Activated naive CD8-positive, alpha-beta T cell treated with anti-CD3 and anti-CD28 coated beads, Interleukin-2, amount 50 U/mL, for 24 hours (primary cell): ENCODE measurements at places on chromosomes 12 and 14.

DNA sequence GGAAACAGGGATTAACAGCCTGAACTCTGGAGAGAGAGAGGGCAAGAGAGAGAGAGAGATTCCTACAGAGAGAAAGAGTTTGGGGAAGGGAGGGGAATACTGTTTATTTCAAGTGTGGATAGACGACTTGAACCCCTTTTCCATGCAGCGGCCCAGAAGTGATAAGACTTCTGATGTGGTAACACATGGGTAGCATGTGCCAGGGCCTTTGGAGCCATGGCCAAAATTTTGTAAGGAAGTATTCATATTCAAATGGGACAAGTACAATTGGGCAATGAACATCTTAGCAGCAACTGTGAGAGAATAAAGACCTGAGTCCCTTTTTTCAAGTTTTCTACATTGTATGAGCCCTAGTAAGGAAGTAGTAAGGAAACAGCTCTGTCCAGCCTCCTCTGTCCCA lies 42.4 kb upstream of the CCDC196 start:
- no peak overlapping the region for H3K4me3 ChIP-seq
- no peaks in the 10 kb centered on the region for H3K4me1 ChIP-seq
- H3K27ac ChIP-seq: no peak overlapping the region
- no peaks in the 10 kb centered on the region for H3K36me3 ChIP-seq

- peak overlapping the region; percentile 97 for H3K27ac ChIP-seq
- H3K36me3 ChIP-seq: peaks cover 79% of the 10 kb centered on the region
- peaks cover 99% of the 10 kb centered on the region for H3K4me1 ChIP-seq
These were observed 49.5 kb downstream of the SLC38A1 start for GRCh38 chr12:46219132-46219876.

DNA sequence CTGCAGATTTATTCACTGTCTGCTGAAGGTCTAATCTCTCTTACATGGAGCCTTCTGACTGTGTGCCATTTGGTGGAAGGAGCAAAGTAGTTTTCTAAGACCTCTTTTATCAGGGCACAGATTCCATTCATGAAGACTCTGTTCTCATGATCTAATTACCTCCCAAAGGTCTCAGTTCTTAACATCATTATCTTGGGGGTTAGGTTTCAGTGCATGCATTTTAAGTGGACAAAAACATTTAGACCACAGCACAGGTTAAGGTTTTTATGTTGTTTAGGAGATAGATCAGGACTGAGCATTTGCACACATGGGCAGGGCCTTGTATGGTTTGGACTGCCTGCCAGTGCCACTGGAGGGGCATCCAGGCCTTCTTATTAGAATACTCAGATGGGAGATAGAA lies 746.1 kb downstream of the C12orf50 start:
- H3K27me3 ChIP-seq: no peaks in the 10 kb centered on the region
- no peak overlapping the region for H3K27ac ChIP-seq
- DNase-seq: no peak
- no peak overlapping the region for H3K4me3 ChIP-seq
- H3K4me1 ChIP-seq: no peaks in the 10 kb centered on the region

- peak overlapping the region; percentile 40 for H3K4me3 ChIP-seq
- H3K36me3 ChIP-seq: peaks cover 53% of the 10 kb centered on the region
- H3K27me3 ChIP-seq: no peaks in the 10 kb centered on the region
These were observed 187.0 kb upstream of the FOXN3 start for GRCh38 chr14:89603938-89604480.

DNA sequence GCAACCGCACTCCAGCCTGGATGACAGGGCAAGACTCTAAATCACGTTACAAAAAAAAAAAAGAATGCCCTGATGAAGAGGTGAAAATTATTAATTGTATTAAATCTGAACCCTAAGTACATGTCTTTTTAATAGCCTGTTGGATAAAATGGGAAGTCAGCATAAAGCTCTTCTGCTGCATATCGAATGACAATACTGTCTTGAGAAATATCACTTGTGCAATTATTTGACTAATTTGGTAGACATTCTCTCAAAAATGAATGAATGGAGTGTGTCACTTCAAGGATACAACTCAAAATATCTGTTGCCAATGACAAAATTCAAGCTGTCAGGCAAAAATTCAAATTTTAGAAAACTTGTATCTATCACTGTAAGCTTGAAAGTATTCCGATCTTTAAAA lies 38.9 kb downstream of the DNAI7 start:
- no peak overlapping the region for H3K27ac ChIP-seq
- DNase-seq: no peak
- H3K36me3 ChIP-seq: no peaks in the 10 kb centered on the region
- H3K4me1 ChIP-seq: peaks cover 8% of the 10 kb centered on the region

- no peaks in the 10 kb centered on the region for H3K27me3 ChIP-seq
- no peak overlapping the region for H3K4me3 ChIP-seq
- no peaks in the 10 kb centered on the region for H3K4me1 ChIP-seq
- no peaks in the 10 kb centered on the region for H3K36me3 ChIP-seq
These were observed 216.3 kb downstream of the SLC6A15 start for GRCh38 chr12:84696281-84696680.

GRCh38 chr12:55226523-55226922 lies 5.7 kb downstream of the OR10A7 start:
- no peak overlapping the region for H3K4me3 ChIP-seq
- DNase-seq: no peak
- no peaks in the 10 kb centered on the region for H3K36me3 ChIP-seq
- H3K4me1 ChIP-seq: no peaks in the 10 kb centered on the region

- no peaks in the 10 kb centered on the region for H3K36me3 ChIP-seq
- peaks cover 3% of the 10 kb centered on the region for H3K27me3 ChIP-seq
- H3K4me1 ChIP-seq: no peaks in the 10 kb centered on the region
- no peak for DNase-seq
- H3K27ac ChIP-seq: no peak overlapping the region
- no peak overlapping the region for H3K4me3 ChIP-seq
These were observed 330.5 kb downstream of the AACS start for GRCh38 chr12:125395583-125396215.

DNA sequence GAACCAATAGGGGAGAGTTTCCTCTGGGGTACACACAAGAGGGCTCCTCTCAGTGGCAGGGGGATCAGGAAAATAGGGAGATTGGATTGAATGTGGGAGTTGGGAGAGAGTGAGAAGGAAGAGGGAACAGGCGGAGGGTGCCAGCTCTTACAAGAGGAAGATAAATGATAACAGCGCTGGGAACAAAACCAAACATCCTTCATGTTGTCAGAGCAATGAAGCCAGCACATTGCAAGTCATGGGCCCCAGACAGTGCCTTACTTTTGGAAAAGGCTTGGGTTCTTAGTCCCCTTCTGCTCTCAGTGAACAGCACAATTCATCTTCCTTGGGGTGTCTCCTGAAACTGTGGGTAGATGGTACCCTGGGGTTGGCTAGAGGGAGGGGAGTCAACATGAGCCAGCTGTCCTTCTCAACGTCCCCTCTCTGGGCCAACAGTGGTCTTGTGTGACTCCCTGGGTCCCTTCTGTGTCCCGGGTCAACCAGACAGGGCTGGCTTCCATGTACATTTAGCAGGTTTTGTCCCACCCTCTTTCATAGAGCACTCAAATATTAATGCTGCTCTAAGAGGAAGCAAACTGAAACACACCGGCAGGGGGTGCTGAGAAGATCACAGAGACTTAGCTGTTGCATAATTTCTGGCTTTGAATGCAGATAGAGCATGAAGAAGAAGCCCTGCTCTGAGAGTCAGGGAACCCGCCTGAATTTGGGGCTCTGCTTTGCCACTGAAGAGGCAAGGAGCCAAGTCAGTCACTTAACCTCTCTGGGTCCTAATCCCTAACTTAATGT lies 138.5 kb downstream of the ESRRB start:
- no peaks in the 10 kb centered on the region for H3K4me1 ChIP-seq
- H3K4me3 ChIP-seq: no peak overlapping the region
- H3K36me3 ChIP-seq: no peaks in the 10 kb centered on the region
- peaks cover 20% of the 10 kb centered on the region for H3K27me3 ChIP-seq

GRCh38 chr12:21183721-21184275 lies 52.8 kb downstream of the SLCO1B1 start:
- H3K4me1 ChIP-seq: no peaks in the 10 kb centered on the region
- no peak overlapping the region for H3K4me3 ChIP-seq
- H3K27ac ChIP-seq: no peak overlapping the region
- no peak for DNase-seq

- no peak for DNase-seq
- H3K4me1 ChIP-seq: no peaks in the 10 kb centered on the region
- no peak overlapping the region for H3K27ac ChIP-seq
These were observed 40.4 kb upstream of the DIO3 start for GRCh38 chr14:101520621-101521472.

DNA sequence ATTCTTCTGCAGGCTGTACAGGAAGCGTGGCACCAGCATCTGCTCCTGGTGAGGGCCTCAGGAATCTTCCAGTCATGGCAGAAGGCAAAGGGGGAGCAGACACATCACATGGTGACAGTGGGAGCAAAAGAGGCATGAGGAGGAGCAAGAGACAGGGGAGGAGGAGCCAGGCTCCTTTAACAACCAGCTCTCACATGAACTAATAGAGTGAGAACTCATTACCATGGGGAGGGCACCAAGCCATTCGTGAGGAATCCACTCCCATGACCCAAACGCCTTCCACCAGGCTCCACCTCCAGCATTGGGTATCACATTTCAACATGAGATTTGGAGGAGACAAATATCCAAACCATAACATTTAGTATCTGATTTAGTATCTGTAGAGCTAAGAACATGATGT lies 14.7 kb upstream of the TRIM9 start:
- no peak for DNase-seq
- H3K27ac ChIP-seq: no peak overlapping the region
- H3K4me3 ChIP-seq: no peak overlapping the region
- H3K4me1 ChIP-seq: no peaks in the 10 kb centered on the region

DNA sequence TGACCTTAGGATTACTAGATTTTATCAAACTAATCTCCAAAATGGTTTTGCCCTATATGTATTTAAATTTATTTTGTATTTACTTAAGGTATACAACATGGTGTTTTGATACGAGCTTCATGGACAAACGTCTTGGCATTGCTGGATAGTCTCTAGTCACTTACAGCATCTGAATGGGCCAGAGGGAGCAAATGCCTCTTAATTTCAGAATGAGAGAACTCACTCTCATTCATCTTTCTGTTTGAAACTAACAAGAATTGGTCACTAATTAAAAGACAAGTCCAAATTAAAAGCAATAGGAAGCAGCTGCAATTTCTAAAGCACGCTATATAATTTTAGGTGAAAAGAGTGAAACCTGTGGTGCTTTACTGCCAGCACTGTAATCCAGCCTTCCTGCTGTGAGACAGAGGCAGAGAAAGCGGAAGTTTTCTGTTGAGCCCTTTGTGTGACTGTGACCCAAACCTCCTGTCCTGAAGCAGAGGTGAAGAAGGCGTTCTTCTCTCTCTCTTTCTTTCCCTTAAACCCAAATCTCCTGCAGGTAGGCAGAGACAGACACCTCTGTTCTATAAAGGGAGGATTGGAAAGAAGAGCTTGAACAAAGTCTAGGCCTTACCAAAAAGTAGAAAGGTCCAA lies 184.6 kb upstream of the NAV3 start:
- H3K4me3 ChIP-seq: no peak overlapping the region
- no peak for DNase-seq
- no peaks in the 10 kb centered on the region for H3K4me1 ChIP-seq
- H3K36me3 ChIP-seq: no peaks in the 10 kb centered on the region

GRCh38 chr12:10400829-10401228 lies 8.7 kb downstream of the KLRC4 start:
- no peaks in the 10 kb centered on the region for H3K27me3 ChIP-seq
- H3K4me3 ChIP-seq: peak overlapping the region; percentile 68
- peak overlapping the region; percentile 74 for H3K27ac ChIP-seq
- peaks cover 34% of the 10 kb centered on the region for H3K36me3 ChIP-seq
- no peak for DNase-seq
- peaks cover 71% of the 10 kb centered on the region for H3K4me1 ChIP-seq

- peaks cover 18% of the 10 kb centered on the region for H3K36me3 ChIP-seq
- peaks cover 13% of the 10 kb centered on the region for H3K4me1 ChIP-seq
- DNase-seq: no peak
- peak overlapping the region; percentile 14 for H3K27ac ChIP-seq
- no peak overlapping the region for H3K4me3 ChIP-seq
These were observed 37.7 kb upstream of the GXYLT1 start for GRCh38 chr12:42182394-42182793.

- no peak for DNase-seq
- H3K4me1 ChIP-seq: peaks cover 2% of the 10 kb centered on the region
- no peak overlapping the region for H3K4me3 ChIP-seq
- H3K27me3 ChIP-seq: no peaks in the 10 kb centered on the region
- no peak overlapping the region for H3K27ac ChIP-seq
- no peaks in the 10 kb centered on the region for H3K36me3 ChIP-seq
These were observed 236.1 kb upstream of the NPAS3 start for GRCh38 chr14:32702562-32702961.

GRCh38 chr14:71206123-71206522 lies 298.9 kb downstream of the PCNX1 start:
- no peak overlapping the region for H3K4me3 ChIP-seq
- peaks cover 4% of the 10 kb centered on the region for H3K4me1 ChIP-seq
- H3K27ac ChIP-seq: no peak overlapping the region
- DNase-seq: no peak

GRCh38 chr12:2160043-2160442 lies 107.3 kb downstream of the CACNA1C start:
- no peak overlapping the region for H3K4me3 ChIP-seq
- no peaks in the 10 kb centered on the region for H3K36me3 ChIP-seq
- peaks cover 6% of the 10 kb centered on the region for H3K27me3 ChIP-seq
- H3K27ac ChIP-seq: no peak overlapping the region

DNA sequence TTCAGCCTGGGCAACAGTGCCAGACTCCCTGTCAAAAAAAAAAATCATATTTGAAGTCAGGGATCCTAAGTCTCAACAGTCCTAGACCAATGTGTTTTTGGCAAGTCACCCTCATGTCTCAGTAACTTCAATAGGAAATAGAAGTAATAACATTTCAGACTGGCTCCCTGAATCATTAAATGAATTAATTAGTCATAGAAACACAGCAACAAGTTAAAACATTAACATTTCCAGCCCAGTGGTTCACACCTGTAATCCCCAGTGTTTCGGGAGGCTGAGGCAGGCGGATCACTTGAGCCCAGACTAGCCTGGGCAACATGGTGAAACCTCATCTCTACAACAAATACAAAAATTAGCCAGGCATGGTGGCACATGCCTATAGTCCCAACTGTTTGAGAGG lies 125.2 kb downstream of the GTF2A1 start:
- no peak overlapping the region for H3K4me3 ChIP-seq
- no peaks in the 10 kb centered on the region for H3K27me3 ChIP-seq
- no peaks in the 10 kb centered on the region for H3K4me1 ChIP-seq
- no peak for DNase-seq
- no peak overlapping the region for H3K27ac ChIP-seq

DNA sequence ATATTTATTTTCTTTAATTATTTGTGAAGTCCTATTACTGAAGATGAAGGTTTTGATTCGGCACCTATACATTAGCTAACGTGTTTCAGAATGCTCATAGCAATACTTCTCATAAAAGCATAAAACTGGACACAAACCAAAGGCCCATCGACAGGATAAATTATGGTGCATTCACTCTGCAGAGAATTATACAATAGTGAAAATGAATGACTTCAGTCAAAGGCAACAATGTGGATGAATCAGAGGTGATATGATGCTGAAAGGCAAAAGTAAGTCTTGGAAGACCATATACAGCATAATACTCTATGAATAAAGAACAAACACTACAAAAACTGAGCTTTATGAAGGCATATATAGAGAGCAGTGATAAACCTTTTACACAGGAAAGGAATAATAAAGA lies 156.6 kb upstream of the EGLN3 start:
- no peak overlapping the region for H3K27ac ChIP-seq
- no peak overlapping the region for H3K4me3 ChIP-seq
- no peaks in the 10 kb centered on the region for H3K27me3 ChIP-seq
- no peaks in the 10 kb centered on the region for H3K4me1 ChIP-seq
- no peaks in the 10 kb centered on the region for H3K36me3 ChIP-seq
- DNase-seq: no peak
